Activated CD8-positive, alpha-beta memory T cell treated with anti-CD3 and anti-CD28 coated beads for 1 hour (primary cell): ENCODE measurements at places on chromosomes 1 and 21.

DNA sequence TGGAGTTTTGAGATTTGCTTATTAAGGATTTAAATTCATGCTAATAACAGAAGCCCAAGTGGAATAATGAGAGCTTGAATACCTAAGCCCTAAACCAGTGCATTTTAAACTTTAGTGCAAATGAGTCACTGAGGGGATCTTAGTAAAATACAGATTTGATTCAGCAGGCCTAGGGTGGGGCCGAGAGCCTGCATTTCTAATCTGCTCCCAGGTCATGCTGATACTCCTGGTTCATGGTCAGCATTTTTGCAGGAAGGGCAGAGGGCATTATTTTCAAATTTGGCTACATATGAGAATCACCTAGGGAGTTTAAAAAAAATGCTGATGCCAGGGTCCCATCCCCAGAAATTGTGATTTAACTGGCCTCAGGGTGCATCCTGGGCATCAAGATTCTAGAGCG is 39.3 kb downstream of the DNTTIP2 start:
- no peak for DNase-seq

- no peak for DNase-seq
Observed at GRCh38 chr1:10604966-10605365, 130.2 kb downstream of the PEX14 start.

DNA sequence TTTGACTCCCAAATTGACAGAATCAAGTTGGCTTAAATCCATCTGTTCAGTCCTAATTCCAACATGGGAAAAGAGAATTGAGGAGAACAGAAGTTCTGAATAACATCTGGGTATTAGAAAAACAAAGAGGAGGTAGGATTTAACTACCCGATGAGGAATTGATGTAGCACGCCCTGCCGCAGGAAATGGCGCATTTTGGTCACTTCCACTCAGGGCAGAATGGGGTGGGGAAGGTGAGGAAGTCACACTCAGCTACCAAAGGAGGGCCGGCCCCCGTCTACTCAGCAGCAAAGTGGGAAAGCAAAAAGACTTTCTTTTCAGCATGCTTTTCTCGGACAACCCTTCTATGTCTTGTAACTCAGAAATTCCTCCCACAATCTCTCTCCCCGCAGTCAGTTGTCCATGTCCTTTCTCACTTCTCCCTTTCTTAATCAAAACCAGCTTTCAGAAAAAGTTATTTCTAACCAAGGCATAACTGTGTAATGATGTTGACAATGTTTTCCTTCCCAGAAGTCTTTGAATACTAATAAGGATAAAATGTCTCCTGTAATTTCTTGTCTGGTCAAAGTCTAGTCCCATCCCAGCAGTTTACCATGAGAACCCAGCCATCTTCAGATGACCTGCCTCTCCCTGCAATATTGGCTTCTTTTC is 60.5 kb upstream of the SIPA1L2 start:
- DNase-seq = no peak

DNA sequence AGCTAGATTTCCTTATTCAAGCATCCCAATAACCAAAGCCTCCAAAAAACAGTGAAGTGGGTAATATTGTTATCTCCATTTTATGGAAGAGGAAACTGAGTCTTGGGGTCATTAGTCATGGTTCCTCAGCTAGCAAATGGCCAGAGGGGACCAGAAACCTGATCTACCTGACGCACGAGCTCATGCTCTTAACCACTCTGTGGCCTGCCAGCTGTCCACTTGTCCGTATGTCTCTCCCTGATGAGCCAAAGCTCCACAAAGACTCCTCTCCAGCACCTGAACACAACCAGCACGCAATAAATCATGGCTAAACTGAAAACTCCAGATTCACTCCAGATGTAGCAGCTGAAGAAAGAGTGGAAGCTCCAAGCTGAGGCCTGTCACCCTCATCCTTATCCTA is 5.8 kb downstream of the CAPN8 start:
- no peak for DNase-seq

DNA sequence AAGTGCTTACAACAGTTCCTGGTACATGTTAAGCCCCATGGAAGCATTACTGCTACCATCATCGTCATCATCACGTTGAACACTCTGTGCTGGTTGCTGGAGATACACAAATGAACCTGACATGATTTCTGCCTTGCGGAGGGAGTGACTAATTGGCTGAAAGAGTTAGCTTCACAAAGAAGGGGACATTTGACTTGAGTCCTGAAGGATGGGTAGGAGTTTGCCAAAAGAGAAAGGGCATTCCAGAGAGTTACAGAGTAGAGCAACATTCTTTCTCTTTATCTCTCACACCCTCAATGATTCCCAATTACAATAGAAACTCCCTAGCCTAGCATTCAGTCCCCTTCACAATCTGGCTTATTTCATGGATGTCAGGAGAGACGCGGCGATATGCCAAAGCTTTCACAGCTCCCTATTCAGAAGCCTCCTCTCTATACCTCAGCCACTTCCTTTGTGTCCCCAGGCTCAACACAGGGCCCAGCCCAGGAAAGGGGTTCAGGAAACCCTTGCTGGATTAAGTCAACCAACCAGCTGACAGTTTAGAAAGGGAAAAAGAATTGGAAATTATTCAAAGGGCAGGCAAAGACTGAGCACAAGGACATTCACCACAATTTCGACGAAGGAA is 38.0 kb downstream of the SLC1A7 start:
- DNase-seq = no peak

GRCh38 chr1:107942814-107943213 is 22.2 kb downstream of the VAV3 start:
- no peak for DNase-seq

- no peak for DNase-seq
Observed at GRCh38 chr21:35768187-35768586, 292.1 kb downstream of the SETD4 start.

GRCh38 chr1:58905126-58905490 is 121.3 kb upstream of the JUN start:
- DNase-seq = no peak

GRCh38 chr1:14136152-14136763 is 436.3 kb downstream of the PRDM2 start:
- DNase-seq = no peak

DNA sequence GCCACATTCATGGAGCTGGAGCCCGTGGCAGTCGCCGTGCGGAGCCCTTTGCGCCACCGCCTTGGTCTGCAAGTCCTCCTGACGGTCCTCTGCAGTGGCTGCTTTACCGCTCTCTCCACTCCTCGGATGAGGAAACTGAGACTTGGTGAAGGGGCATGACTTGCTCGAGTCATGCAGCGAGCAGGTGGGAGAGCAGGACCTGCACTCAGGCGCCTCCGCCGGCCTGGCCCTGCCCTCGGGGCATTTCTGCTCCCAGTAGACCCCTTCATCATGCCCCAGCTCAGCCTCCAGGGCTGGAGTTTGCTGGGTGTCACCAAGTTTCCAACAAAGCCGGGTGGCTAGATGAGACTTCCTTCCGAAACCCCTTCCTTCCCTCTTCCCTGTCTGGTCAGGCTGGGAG is 100.0 kb upstream of the TARDBP start:
- DNase-seq = no peak

DNA sequence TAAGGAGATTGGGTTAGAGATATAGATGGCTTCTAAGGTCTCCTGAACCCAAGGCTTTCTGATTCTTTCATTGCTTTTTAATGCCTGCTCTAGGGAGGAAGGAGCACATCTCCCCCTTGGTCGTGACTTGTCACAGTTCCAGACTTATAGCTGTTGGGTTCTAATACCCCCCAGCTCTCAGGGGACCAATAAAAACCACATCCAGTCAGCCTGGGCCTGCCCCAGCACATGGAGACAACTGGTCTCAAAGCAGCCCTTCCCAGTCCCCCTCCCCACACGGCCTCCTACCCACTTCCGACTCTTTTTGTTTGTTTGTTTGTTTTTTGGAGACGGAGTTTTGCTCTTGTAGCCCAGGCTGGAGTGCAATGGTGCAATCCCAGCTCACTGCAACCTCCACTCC is 23.3 kb downstream of the QSOX1 start:
- DNase-seq = no peak

GRCh38 chr1:221059506-221059905 is 180.3 kb downstream of the HLX start:
- no peak for DNase-seq

- DNase-seq = no peak
Observed at GRCh38 chr1:50488356-50488755, 65.1 kb upstream of the DMRTA2 start.

DNA sequence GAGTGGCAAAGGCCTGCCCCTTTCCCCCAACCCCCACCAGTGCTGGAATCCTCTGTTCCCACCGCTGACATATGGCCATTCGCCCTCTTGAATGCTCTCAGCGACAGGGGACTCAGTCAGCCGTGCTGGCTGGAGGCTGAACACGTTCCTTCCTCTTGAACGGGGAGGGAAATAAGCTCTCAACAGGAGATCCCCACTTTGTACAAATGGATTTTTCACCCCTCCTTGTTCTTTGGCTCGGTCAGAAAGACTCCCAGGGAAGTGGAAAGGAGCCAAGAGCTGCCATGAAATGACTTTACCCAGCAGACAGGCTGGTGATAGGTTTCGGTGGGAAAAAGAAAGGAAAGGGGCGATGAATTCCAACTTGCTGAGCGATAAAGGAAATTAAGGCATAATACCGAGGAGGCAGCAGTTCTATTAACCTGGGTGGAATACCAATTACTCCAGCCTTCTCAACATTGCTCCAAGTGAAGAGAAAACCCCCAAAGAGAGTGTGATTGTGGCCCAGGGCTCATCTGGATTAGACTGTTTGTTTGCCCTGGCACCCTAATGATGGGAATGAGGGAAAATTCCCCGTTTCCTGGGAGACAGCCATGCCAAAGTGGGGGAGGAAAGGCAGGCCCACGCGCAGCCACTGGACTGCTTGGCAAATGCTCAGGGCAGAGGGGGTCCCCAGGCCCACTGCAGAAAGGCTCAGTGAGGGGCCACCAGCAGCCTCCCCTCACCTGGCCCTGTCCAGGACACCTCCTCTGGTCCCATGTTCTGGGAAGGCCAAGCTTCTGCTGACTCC is 23.9 kb downstream of the LRP8 start:
- DNase-seq = no peak

DNA sequence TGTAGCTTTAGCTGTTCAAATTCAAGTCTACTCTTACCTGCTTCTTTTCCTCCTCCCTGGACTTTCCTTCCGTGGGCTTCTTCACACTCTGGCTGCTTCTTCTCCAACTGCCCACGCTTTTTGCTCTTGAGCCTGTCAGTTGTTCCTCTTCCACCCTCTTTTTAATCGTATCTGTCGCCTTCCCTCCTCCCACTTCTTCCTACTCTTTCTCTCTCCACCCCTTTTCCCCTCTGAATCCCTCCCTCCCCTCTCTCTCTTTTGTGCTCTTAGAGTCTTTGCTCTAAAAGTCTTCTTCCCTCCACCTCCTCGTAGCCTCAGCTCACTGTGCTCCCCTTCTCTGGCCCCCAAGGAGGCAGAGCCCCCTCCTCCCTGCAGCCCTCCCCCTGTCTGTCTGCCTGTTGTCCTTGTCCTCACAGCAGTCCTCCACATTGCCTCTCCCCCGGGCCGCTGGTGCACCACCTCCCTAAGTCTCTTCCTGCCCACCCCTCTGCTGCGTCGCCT is 12.9 kb upstream of the GJA5 start:
- DNase-seq = no peak

DNA sequence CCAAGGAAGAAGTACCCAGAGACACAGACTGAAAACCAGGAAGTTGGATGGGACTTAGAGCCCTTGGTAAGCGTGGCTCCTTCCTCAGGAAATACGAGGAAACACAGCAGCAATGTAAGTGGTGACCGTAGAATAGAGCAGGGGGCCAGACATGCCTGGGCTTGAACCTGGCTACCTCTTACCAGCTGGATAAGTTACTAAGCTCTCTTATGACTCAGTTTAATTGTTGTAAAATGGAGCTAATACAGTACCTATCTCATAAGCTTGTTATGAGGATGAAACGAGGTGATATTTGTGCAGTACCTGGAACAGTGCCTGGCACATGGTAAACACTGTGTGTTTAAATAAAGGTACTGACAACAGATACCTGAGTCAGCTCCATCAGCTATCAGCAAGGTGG is 19.2 kb downstream of the EBNA1BP2 start:
- no peak for DNase-seq

- no peak for DNase-seq
Observed at GRCh38 chr1:92995441-92996430, 34.5 kb upstream of the DIPK1A start.

DNA sequence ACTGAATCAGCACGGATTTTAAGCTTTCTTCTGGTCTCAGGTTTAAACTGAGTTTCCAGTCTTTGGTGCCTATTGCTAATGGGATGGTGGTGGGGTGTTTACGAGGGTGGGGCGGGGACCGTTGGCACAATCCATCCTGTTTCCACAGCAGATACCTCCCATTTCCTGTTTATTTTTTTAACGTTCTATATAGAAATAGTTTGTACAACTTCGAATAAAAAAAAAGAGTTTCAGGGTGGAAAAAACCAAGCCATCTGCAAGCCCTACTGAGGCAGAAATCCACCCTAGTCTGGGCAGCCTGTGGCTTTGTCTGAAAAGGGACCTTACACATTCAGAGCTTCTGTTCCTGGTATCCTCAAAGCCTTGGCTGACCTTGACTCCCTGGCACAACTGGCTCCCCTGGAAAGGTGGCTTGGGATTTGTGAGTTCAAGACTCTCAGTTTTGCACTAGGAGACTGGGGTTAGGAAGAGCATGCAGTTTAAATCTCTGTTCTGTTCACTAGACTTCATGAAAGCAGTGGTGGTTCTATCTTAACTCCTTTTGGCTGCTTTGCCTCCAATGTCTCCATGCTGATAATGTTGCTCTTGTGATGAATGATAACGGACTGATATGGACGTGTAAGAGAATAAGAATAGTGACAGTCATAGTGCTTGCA is 46.7 kb downstream of the VANGL2 start:
- DNase-seq = no peak

DNA sequence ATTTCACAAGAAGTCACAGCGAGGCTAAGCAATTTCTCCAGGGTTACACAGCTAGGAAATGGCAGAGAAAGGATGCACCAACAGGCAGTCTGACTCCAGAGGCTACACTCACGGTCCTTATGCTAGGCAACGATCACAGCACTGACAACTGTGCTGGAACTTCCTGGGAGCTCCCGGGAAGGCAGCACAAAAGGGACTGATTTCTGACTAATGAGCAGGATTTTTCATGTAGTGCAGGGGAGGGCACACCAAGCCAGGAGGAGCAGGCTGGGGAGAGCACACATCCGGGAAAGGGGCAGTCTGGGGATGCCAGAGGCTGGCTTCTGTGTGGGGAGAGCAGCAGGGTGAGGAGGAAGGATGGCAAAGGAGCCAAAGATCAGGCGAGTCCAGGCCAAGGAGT is 486.7 kb downstream of the OMA1 start:
- DNase-seq = no peak

GRCh38 chr1:66685670-66686069 is 66.6 kb upstream of the DYNLT5 start:
- no peak for DNase-seq

GRCh38 chr21:39938086-39938625 is 70.9 kb downstream of the PCP4 start:
- DNase-seq = no peak

DNA sequence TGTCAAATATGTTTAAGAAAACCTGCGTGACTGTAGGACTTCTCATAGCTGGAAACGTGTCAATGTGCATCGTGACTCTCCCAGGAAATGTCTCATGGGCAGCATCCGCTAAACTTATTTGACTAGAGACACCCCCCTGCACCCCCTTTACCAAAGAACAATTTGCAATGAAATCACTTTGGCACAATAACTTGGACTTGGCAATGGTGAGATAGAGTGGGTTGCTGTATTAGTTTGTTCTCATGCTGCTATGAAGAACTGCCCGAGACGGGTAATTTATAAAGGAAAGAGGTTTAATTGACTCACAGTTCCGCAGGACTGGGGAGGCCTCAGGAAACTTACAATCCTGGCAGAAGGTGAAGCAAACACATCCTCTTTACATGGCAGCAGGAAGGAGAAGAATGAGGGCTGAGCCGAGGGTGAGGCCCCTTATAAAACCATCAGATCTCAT is 13.8 kb downstream of the CLDN14 start:
- no peak for DNase-seq

GRCh38 chr21:41387042-41387819 is 25.4 kb downstream of the MX2 start:
- DNase-seq = no peak
